ENCODE measurements at places on chromosomes 2 and 18.
A peak's percentile ranks its signal among the peaks of the same experiment; 100 is the strongest.

GRCh38 chr2:75424936-75425619 is 135.7 kb downstream of the EVA1A start:
- peak; percentile 22 for DNase-seq

- no peak for DNase-seq
Observed at GRCh38 chr18:50638016-50638883, 78.4 kb downstream of the MAPK4 start.

DNA sequence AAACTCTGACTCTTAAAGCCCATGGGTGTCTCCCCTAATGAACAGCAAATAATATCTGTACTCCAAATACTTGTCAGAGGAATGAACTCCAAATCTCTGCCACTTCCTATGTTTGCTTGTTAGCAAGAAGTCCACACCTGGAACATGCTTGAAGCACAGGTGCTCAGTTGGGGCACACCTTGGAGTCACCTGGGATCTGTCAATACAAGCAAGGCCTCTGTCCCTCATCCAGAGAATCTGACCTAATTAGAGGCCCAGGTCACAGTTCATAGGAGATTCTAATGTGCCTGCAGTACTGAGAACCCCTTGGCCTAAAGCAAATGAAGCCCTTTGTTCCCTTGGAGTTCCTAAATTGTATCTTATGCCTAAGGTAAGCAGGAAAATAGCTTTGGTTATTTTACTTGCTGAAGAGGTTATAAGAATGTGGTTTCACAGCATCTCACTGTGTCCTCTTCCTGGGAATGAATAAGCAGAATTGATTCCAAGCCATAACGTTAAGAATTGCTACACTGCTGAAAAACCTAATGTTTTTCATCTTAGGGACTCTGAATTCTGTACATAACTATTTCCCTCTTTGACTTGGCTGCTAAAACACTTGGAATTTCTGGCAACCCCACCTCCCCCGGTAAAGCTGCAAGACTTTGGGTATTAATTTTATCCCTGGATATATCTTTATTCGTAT is 113.4 kb downstream of the PIEZO2 start:
- DNase-seq, result no peak

DNA sequence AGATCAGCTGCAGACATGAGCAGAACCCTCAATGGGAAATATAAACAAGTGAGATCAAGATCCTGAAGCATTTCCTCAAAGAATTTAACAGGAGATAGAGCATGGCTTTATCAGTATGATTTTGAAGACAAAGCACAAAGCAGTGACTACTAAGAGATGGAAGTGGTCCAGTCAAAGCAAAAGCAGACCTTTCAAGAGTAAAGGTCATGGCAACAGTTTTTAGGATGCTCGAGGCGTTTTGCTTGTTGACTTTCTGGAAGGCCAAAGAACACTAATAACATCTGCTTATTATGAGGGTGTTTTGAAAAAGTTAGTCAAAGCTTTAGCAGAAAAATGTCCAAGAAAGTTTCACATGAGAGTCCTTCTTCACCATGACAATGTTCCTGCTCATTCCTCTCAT is 128.5 kb downstream of the KCNE4 start:
- DNase-seq, result no peak

DNA sequence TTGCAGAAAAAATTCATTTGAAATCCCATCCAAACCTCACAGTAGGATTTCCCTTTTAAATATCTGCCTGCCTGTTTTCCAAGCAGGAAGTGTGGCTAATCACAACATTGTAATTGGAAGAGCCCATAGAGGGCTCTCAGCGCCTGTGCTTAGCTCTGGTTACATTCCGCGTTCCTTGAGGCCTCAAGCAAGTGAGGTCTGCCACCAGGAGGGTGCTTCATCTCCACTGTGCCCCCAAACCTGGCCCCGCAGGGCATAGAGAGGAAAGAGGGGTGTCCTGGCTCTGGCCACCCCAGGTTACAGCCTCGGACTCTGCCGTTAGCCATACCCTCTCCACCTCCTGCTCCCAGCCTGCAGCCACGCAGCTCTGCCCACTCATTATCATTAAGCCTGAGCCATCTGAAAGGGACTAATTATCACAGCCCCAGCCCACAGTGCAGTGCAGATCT is 214.8 kb downstream of the SP3 start:
- DNase-seq, result peak; percentile 46

DNA sequence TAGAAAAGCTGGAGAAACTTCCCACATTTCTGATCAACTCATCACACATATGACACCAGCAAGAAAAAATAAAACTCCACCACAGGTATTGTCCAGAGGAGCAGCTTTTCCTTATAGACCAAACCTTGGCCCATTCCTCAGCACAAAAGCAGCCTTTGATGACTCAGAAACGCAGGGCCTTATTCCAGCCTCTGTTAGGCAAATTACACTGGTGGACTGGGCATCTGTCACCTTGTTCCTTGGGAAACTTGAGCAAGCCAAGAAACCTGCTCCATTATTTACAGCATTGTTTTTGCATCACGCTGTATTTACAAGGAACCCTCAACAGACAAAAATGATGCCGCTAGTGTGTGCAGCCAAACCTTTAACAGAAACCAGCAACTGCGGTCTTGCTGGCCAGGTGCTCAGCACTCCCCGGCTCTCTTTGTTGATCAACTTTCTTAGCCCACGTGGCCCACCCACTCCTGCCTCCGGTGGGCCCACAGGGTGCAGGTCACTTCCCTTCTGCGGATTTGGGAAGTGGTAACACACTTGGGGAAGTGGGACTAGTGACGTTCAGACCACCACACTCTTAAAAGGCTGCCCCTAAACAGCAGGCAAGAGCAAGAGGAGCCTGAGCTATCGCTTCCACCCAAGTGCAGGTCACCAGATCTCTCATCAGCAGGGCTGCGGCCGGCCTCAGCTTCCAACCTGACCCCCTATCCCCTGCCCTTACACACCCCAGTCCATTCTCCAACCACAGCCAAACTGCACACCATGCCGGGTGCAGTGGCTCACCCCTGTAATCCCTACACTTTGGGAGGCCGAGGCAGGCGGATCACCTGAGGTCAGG is 1.5 kb downstream of the AP1S3 start:
- DNase-seq, result no peak

- no peak for DNase-seq
Observed at GRCh38 chr2:209305746-209306196, 118.1 kb upstream of the MAP2 start.

DNA sequence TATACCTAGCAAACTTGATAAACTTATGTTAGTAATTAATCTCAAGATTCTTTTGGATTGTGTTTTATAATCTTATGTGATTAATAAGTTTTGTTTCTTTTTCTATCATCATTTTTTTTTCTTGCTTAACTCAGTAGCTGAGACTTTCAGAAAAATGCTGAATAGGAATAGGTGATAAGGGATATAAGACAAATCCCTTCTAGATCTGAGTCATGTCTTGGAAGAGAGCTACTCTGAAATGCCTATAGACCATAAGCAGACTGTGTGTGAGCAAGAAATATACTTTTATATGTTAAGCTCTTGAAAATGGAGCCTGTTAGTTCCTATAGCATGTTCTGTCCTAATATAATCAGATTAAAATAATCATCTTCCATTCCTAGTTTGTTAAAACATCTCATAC is 29.6 kb downstream of the CYBRD1 start:
- DNase-seq, result peak; percentile 39

DNA sequence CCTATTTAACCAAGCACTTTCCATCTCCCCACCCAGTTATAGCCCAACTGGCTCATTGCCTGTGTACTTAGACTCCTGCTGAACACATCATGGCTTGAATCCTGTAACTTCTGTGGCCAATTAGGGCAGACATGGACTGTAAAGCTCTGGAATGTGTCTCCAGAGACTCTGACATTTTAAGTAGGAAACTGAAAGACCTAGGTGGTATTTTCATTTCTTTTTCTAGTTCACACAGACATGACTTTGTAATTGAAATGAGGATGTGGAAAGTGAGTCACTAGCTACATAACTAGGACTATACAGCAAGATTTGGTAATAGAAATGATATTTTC is 12.2 kb downstream of the DOK1 start:
- DNase-seq, result peak; percentile 99

GRCh38 chr18:21080576-21080975 is 31.0 kb downstream of the ROCK1 start:
- DNase-seq, result no peak

GRCh38 chr2:239768031-239768790 is 256.9 kb downstream of the NDUFA10 start:
- no peak for DNase-seq

All from fibroblast of skin of back (primary cell).